ENCODE measurements at places on chromosomes 3 and 15. TPM values are rescaled to one million over a fixed set of nuclear protein-coding genes. Genes with fewer than 3 reads are reported as not detected.

GRCh38 chr3:119329551-119329950 lies 35.4 kb downstream of the ARHGAP31 start:
- peak; percentile 33 for DNase-seq

- no peak for DNase-seq
These were observed 27.7 kb downstream of the TRAK1 start for GRCh38 chr3:42118762-42119361.

DNA sequence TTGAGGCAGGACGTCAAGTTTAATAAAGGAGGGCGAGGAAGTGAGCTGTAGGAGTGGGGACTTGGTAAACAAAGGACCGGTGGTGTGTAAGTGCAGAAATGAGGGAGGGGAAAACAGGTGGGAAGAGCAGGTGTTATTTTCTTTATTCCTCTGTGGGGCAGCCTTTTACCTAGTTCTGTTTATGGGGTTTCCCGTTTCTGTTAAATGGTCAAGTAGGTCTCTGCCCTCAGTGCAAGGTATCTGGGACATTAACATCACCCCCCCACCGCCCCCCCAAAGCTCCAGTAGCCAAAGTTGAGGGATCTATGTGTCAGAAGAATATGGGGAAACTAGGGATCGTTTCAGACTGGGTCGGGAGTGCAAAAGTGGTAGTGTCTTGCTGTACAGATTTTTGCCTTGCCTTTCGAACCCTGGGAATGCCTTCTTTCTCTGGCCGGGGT lies 893 bp downstream of the MGA start:
- DNase-seq: no peak

- no peak for DNase-seq
These were observed 218.8 kb upstream of the STRIT1 start for GRCh38 chr3:155512175-155512866.

Gene BBX
- total RNA-seq: 51.6 TPM

GRCh38 chr3:48564022-48564421 lies 441 bp upstream of the UCN2 start:
- no peak for DNase-seq

Gene PLIN1
- total RNA-seq: 0.73 TPM

- DNase-seq: no peak
These were observed 90.2 kb downstream of the ANP32A start for GRCh38 chr15:68730471-68730919.

Gene WDR5B
- total RNA-seq: 6.8 TPM

- no peak for DNase-seq
These were observed 10.0 kb upstream of the RAB43 start for GRCh38 chr3:129131465-129132088.

Gene CCR5
- total RNA-seq: not detected

DNA sequence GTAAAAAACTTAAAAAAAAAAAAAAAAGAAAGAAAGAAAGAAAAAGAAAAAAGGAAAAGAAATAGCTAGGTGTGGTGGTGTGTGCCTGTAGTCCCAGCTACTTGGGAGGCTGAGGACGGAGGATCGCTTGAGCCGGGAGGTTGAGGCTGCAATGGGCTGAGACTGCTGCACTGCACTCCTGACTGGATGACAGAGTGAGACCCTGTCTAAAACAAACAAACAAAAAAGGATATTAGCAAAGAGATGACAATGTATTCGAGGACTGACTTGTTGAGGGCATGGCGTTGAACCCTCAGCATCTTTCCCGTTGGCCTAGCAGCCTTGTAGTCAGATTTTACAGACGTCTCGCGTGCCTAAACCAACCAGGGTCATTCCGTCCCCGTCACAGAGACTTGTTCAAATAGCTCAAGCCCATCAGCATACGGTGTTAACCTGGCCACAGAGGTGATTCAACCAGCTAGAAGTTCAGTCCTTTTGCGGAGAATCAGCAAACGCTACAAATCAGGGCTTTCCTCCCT lies 528 bp upstream of the NIT2 start:
- no peak for DNase-seq

GRCh38 chr3:28218071-28218916 lies 23.1 kb upstream of the CMC1 start:
- no peak for DNase-seq

DNA sequence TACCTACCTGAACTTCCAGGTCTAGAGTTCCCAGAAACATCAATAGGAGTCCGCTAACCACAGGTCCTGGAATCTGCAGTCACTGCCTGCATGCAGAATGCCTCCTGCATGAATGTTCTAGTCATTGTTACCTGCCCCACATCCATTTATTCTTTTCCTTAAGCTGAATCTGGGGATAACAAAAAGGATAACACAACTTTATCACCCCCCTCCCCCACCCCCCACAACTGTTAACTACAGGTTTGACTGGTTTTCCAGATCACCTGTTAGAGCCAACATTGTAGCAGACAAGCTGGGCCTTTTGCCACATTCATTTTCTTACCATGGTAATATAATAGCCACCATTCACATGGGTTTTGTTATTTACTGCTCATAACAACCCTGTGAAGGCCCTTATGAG lies 4.6 kb upstream of the CTSH start:
- DNase-seq: no peak

Gene HTR3E
- total RNA-seq: not detected

- no peak for DNase-seq
These were observed 35.6 kb upstream of the MTHFS start for GRCh38 chr15:79932447-79932846.

DNA sequence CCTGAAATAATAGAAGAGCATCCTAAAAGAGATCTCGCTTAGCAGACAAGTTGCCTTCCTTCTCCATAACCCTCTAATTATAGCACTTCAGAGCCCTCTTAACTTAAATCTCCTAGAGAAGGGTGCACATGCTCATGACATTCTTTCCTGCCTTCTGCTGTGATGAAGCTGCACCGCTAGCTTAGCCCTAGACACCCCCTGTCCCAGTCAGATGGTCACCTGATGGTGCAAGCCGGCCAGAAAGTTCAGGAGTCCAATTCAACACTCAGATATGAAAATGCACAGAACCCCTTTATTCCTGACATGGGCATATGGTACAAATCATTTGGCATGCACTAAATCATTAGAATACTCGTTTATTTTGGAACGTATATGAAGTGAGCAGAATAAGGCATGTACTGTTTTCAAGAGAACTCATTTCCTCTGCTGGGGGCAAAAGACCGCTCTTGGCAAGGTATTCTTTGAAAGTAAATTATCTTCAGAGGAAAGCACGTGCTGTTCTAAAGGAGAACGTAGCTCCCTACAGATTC lies 420.4 kb upstream of the PROK2 start:
- DNase-seq: no peak

GRCh38 chr3:174488527-174488926 lies 370.6 kb upstream of the NAALADL2 start:
- DNase-seq: no peak

DNA sequence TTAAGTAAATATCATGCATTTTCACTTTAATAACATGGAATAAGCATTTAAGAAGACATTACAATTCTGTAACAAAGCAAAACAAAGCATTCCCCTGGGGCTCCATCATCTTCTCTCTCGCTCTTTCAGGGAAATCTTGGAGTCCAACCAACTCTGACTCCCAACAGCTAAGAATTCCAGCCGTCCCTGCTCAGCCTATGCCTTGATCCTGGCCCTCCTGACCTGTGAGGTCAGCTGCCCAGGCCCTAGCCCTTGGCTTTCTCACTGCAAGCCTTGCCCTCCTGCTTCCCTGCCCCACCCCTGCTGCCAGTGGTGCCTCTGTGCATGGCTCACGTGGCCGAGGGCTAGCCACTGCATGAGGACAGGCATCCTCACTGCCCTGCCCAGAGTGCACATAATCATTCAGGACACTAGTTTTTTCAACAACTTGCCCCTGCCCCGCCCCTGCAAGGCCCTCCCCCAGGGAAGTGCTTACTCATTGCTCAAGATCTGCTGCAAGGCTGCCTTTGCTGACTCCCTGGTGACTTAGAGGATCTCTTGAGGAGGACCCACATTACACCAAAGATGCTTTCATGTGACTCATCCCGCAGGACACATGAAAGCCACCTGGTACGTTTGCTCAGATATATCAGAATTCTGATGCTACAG lies 37.6 kb downstream of the MTMR10 start:
- no peak for DNase-seq

Gene TM4SF1
- total RNA-seq: not detected

Gene SLC22A14
- total RNA-seq: not detected

DNA sequence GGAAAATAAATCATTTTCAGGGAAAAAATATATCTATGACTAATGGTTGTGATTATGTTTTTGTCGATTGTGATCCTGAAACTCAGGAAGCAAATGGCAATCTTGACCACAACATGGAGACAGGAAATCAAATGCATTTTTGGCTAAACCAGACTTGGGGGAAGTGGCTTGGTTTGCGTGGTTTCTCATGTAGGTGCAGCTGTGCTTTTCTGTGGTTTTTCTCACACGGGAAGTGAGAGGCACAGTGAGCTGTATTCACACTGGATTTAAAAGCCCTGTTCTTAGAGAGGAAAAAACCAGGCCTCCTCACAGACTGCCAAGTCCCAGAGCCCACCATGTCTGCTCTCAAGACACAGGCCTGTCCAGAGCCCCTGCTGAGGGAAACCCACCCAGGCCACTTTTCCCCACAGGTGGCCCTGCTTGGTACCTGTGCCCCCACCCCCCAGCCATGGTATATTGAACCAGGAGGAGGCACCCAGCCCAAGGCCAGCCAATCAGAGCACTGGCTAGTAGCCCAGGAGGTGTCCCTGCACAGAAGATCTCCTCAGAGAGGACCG lies 46.1 kb downstream of the BTD start:
- no peak for DNase-seq

Gene TRIM71
- 95.2 TPM for total RNA-seq

DNA sequence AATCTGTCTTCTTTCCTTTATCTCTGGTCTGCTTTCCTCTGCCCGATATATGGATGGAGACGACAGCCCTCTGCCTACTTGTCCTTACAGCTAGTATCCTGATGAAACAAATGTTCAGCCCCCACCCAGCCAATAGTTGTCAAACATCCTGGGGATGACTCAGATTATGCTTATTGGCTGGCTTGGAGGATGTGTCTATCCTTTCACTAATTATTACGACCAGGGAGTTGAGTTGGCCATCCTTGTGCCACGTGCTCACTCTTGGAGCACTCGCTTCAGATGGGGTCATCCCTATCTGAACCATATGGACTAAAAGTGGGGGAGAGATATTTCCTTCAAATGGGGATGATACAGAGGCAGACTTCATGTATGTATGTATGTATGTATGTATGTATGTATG lies 6.4 kb upstream of the MAP3K13 start:
- DNase-seq: no peak

Data from neural crest cell (in vitro differentiated cells).